ENCODE measurements at places on chromosomes 4 and X.

GRCh38 chrX:37993837-37994619, 12.3 kb upstream of the SYTL5 start:
- DNase-seq: peak; percentile 30

- no peak for DNase-seq
These were observed 160.0 kb downstream of the SMIM20 start for GRCh38 chr4:26073886-26074560.

DNA sequence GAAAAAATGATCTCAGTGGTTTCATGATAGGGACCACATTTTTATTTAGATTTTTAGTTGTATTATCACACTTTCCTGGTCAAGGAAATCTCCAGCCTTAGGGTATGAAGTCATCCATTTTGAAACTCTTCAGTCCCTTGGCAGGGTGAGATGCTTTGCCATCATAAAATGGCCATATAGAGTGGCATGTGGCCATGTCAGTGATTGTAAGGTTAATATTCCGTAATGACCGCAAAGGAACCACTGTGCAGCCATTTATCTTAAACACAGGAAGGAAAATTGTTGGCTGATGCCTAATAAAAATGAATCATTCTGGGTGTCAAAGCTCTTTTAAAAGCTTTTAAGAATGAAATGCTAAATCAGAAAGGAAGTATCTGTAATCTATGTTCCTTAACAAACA, 35.6 kb downstream of the COMMD8 start:
- no peak for DNase-seq

DNA sequence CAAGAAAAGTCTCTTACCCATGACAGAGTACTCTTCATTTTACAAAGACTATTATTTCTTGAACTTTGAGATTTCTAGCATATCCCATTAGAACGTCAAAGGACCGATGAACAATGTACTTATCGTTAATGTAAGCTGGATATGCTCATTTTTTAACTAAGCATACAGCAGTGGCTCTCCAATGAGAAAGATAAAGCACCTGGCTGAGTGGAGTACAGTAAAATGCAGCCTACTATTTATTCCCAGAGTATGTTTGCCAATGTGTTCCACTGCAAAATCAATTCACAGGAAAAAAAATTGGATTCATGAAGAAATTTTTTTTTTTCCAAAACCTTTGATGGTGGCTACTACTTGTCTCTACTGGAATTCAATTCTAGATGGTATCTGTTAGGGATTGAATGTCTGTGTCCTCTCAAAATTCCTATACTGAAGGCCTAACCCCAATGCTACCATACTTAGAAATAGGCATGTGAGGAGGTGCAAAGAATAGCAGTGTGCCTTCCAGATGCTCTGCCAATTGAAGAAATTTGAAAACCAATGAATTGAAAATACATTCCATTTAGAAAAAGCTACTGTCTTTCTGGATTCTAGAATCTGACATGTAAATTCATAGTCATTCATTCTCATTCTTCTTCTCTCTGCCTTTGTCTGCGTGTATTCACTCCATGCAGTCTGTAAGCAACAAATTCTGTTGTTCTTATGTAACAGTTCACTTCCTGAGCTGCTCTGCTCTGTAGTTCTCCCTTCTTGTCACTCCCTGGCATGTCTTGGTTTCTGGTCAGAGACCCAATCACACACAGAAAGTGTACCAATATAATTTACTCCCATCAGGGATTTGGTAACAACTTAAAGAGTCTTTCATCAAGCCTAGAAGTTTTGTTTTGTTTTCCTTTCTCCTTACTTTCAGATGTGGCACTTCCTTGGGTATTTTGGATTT, 61.4 kb downstream of the PAPSS1 start:
- DNase-seq: no peak

GRCh38 chr4:126513596-126513995, 1119.2 kb upstream of the INTU start:
- DNase-seq: no peak

GRCh38 chr4:3310301-3311094, 17.7 kb downstream of the RGS12 start:
- DNase-seq: no peak

- peak; percentile 45 for DNase-seq
These were observed 80.0 kb downstream of the ARSJ start for GRCh38 chr4:113899271-113900070.

GRCh38 chr4:5980436-5981155, 37.6 kb downstream of the C4orf50 start:
- DNase-seq: no peak

- no peak for DNase-seq
These were observed 134.1 kb downstream of the OR13H1 start for GRCh38 chrX:131677655-131678628.

- DNase-seq: no peak
These were observed 11.6 kb downstream of the PABPC4L start for GRCh38 chr4:134189949-134190348.

DNA sequence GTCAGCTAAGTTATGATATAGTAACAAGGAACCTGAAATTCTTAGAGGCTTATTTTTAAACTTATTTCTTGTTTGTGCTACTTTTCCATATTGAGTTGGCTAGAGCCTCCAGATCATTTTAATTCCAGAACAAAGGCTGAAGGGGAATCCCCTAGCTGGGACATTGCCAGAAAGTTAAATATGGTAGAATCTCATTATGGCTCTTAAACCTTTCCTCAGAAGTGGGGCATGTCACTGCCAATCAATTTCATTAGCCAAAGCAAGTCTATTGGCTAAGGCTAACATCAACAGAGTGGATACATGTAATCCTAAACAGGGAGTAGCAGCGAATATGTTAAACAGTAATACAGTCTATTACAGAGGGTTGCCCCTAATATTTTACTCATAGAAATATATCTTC, 47.0 kb downstream of the FTHL17 start:
- DNase-seq: no peak

DNA sequence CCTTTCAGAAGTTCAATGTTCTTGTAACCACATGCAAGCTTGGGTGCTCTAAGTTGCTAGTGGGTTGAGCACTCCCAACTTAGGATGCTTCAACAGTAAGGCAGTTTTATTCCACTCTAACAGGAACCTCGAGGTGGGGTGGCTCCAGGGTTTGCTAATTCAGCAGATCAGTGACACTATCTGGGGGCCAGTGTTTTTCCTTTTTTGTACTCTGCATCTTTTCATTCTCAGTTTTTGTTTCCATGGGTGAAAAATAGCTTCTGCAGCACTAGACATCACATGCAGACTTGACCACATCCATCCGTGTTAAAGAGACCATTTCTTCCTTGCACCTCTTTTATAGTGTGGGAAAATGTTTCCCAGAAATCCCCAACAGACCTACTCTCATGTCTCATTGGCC, 497.6 kb downstream of the STIM2 start:
- DNase-seq: no peak

DNA sequence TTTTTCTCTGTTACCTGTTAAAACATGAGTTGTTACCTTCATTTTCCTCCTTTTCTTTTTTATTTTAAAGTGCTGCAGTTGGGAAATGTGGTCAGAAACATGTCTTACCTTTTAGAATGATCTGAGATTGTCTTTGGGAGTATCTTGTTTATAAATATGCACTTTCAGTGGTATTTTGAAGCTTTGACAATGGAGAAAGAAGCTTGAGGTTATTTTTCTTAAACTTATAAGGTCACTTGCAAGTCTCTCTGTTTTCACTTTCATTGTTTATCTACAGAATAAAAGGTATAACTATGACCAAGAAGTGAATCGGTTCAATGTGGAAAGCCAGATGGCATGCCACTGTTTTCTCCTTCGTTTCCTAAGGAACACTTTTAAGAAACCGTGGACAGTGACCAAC, 167.5 kb upstream of the SLC7A11 start:
- DNase-seq: no peak

GRCh38 chr4:139736274-139736660, 70.6 kb downstream of the MGST2 start:
- no peak for DNase-seq

Measured in GM12878 (cell line).